ENCODE measurements at places on chromosomes 11 and 22.

GRCh38 chr11:117914398-117914761 is 14.8 kb downstream of the TMPRSS13 start:
- DNase-seq: no peak

DNA sequence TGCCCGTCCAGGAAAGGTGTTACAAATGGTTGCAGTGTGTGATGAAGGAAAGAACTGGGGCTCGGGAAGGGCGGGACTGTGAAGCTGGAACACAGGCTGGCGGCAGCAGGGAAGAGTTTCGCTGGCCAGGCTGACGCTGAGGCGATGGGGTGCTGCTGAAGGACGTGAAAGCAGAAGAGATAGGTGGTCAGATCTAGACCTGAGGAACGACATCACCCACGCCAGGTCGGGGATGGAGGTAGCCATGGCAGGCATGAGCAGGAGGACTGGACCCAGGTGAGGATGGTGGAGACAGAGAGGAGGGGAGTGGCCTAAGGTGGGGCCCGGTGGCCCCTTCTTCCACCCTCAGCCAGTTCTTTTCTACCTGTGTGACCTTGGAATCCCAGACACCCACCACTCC is 9.1 kb downstream of the CDC42EP2 start:
- DNase-seq: no peak

DNA sequence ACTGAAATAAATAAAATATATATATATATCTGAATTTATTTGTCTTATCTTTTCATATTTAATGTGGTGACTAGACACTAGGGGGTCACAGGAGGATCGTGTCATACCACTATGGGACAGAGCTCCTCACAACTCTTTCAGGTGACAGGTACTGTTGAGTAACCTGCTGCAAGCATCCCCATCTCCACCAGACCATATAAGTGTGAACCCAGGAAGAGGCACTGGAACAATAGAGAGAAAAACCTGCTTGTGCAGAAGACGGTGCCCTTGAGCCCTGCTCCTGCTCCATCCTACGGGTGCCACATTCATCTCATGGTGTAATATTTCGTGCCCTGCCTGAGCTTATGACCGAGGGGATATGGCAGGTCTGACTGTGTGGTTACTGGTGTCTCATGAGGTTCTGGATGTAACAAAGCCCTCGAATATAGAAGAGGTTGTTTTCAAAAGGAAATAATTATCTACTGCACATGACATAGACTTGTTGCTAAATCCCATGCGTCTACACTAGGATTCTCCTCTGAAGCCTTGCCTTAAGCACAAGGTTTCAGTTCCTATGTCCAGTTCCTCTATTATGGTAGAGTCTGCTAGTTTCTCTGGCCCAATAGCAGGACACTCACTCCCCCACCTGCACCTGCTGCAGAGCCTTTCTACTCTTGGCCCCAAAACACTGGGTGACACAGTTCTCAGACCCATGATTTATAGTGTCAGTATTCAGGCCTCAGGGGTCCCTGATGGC is 70.4 kb downstream of the GGTLC2 start:
- DNase-seq: no peak

GRCh38 chr11:88411265-88411664 is 73.7 kb upstream of the CTSC start:
- no peak for DNase-seq

DNA sequence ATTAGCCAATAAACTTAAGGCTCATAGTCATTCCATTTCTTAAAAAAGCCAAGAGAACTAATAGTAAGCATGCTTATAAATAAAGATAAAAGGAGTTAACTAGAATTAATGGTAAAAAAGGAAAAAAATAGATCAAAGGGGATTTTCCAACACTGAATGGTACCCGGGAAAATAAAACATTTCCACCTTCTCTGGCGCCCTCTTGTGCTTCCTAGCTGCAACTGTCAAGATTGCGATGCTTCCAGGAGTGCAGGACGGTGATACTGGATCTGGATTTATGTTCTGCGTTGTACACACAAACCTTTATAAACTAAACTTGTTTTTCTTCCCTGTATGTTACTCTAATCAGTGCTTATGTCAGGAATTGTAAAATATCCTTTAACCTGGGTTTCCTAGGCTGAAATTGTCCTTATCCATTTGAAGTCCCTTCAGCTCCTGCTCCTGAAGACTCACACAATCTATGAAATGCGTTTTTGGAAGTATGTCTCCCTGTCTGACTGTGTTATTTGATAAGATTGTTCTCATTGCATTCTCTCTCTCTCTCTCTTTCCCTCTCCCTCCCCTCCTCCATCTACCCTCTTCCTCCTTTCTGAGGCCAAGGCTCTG is 9.6 kb upstream of the HTATIP2 start:
- DNase-seq: peak; percentile 37

GRCh38 chr11:72864702-72865655 is 50.8 kb downstream of the ATG16L2 start:
- DNase-seq: no peak

- DNase-seq: no peak
Measured at GRCh38 chr11:4697585-4697984, at the start of gene OR51E2. TSS of gene OR51E2 (minus strand) at chr11:4697853. CDS start at chr11:4682711, 15,142 bp downstream.

- no peak for DNase-seq
Measured at GRCh38 chr22:43449205-43449830, 37.5 kb downstream of the MPPED1 start.

DNA sequence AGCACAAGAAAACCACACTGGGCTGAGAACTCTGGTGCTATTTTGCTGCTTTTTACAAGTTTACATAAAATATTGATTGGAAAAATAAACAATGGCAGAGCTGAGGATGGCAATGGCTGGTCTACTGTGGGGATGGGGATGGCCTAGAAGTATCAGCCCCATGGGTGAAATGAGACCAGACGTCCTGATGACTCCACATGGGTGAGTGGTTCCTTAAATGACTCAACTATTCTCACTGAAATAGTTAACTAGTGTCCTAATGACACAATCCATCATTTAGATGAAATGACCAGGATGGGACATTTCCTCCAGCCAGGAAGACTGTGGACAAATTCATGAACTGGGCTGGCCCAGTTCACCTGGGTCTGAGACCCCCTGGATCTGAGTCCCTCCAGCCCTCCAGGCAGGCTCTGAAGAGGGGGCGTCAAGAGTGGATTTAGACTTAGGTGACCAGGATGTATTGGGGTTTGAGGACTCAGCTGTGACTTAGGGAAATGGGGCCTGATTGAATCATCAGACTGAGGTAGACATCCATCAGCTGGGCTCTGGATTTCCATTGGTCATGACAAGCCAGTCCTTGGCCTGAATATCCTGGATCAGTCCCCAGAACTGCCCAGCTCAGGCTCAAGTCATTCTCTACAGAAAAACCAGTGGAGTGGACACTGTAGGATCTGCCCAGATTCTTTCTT is 98.2 kb upstream of the IGLL5 start:
- no peak for DNase-seq

DNA sequence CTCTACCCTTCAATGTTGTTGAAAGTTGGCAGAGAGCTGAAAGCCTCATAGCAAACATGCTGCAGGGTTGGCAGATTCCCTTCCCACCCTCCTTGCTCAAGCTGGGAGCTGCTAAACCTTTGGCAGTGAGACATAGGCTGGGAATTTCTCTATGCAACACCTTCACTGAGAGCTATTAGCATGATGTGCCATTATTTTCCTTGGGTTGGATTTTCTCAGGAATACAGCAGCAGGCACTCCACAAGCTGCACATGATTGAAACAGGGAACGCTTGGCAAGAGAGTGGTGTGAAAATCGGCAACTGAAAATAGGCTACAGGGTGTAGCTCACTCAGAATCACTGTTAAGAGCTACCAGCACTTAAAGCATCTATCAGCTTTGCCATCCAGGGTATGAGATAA is 9.6 kb upstream of the ALKBH3 start:
- DNase-seq: no peak

DNA sequence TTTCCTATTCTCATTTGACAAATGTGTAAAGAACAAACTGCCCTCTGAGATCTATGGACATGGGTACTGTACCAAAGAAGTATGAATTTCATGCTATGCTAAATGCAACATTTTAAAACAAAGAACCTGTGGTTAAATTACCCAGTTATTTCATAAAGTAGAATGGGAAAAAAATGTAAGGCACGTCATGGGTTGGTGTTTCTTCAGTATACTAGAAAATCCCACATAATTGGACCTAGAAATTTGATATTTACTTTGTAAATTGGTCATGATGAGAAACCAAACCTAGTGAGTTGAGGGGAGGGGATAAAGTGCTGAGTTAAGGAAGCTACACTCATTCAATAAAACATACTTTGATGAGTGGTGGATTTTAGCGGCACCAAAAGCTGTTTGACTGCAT is 104.1 kb downstream of the ALX4 start:
- DNase-seq: no peak

DNA sequence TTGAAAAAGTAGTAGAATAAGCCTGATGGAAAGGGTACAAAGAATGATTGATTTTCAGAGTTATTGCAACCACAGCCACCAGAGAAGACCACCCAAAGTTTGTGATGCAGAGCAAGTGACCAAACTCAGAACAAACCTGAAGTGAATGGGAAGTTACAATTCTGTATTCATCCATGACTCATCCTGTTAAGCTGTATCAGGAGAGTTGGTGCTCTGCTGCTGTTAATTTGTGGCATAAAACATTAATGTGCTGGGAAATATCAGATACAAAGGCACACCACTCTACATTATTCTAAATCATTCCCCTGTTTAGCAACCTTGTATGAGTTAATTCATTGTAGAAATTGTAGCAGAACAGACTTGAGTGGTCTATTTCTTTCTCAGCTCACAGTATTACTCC is 19.6 kb upstream of the PDGFD start:
- DNase-seq: no peak

GRCh38 chr11:19059833-19060232 is 684 bp downstream of the MRGPRX2 start:
- DNase-seq: no peak

GRCh38 chr11:130198964-130199363 is 39.4 kb downstream of the ST14 start:
- no peak for DNase-seq

DNA sequence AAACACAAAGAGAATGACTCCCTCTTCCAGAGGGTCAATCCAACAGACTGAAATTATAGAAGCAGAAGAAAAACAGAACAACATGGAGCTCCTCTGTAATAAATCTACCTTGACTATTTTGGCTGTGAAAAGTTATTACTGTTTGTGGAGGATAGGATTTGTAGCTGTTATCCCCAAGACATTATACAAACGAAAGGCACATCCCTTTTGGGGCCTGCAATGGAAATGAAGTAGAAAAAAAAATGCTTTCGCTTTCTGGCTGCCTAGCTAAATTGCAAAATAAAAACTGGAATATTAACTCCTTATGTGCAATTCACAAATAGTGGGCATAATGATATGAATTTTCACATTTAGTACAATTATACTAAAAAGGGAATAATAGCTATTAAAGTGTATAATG is 123.8 kb upstream of the CCDC179 start:
- DNase-seq: no peak

GRCh38 chr22:47164514-47165337 is 402.3 kb downstream of the TBC1D22A start:
- no peak for DNase-seq

GRCh38 chr11:110121204-110121603 is 28.0 kb downstream of the ZC3H12C start:
- DNase-seq: no peak

GRCh38 chr22:37782340-37783168 is 25.2 kb upstream of the GCAT start:
- no peak for DNase-seq

DNA sequence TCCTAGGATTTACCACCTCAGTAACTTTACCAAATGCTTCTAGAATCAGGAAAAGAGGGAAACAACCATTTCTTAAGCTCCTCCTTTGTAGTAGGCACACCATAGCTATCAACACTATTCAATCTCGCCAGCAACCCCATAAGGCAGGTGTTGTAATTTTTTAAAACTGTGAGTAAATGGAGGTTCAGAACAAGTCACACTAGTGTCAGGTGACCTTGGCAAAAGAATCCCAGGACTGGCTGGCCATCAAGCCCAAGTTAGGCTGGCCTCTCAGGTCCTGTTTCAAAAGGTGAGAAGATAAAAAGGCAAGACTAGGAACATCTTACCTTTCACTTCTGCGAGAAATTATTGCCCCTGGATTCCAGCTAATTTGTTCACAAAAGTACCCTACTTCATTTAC is 713 bp downstream of the TOP3B start:
- DNase-seq: no peak

- peak; percentile 84 for DNase-seq
Measured at GRCh38 chr11:108117746-108118371, 3.5 kb upstream of the ACAT1 start.

- peak; percentile 79 for DNase-seq
Measured at GRCh38 chr11:134120143-134120850, 51.4 kb downstream of the JAM3 start.

DNA sequence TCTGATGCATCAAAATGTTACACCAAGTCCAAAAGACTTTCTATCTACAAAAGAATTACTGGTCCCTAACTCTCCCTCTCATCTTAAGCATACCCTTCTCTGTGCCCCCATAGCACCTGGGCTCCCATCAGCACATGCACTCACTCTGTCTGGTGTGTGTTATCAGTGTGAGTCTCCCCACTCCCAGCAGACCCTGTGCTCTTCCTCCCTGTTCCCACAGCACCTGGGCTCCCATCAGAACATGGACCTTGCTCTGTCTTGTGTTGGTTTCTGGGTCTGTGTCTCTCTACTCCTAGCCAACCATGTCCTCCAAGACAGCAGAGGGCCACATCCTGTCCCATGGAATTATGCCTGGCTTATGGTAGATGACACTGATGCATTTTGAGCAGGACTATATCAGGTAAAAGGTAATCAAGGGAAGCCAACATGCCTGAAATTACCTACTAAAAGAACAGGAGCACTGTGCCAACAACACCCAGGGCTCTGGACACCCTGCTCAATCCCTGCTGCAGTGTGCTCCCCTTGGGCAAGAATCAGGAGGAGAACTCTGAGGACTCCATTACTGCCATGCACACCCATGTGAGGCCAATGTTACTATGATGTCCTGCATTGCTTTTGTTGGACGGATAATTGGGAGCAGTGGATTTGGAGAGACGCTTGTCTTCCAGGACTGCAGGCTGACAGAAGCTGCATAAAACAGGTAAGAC is 34.3 kb downstream of the GAB4 start:
- DNase-seq: no peak

DNA sequence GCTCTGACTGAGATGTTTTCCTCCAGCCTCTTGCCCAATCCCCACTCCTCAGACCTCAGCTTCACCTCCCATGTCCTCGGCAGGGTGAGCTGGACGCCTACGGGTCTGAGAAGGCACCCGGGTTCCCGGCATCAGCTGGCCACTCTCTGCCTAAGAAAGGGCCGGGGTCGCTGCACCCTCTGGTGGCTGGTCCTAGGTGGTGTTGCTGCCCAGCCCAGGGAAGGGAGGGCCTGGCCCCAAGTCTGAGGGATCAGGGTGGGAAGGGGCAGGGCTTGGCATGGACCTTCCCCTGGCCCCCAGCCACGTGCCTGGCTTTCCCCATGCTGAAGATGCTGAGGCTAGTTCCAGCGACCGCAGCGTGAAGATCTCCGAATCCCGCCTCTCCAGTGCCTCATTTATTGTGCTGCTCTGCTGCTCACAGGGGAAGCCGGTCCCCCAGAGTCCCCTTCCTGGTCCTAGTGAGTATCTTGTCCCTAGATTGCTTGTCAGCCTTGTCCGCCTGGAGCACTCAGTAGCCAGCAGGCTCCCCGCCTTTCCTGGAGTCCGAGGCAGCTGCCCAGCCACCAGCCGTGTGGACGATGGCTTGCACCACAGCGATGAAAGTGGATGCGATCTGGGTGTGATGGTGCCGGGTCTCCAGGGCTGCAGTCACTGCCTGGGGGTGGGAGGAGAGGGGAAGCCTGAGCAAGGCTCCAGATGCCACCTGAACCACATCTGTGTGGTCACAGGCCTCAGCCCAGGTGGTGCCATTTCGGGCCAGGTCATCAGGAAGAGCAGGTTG is 2.9 kb upstream of the GGT5 start:
- peak; percentile 6 for DNase-seq
